ENCODE measurements at places on chromosomes 4 and X.

DNA sequence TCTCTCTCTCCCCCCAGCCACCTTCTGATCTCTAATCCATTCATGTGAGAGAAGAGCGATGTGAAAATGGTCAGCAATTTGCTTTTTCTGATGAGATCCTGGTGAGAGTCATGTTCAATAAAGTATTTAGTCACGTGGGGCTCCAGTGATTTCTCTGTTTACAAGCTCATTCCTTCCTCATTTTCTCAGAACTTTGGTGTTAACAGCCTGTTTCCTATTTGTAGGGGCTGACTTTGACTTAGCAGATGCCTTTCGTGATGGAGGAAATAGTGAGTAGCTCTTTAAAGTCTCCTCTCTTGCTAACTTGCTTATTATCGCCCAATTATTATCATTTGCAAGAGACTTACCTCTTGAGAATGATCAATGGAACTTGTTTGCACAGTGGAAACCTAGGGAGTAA, 72.6 kb upstream of the CD99 start:
- no peak for DNase-seq

DNA sequence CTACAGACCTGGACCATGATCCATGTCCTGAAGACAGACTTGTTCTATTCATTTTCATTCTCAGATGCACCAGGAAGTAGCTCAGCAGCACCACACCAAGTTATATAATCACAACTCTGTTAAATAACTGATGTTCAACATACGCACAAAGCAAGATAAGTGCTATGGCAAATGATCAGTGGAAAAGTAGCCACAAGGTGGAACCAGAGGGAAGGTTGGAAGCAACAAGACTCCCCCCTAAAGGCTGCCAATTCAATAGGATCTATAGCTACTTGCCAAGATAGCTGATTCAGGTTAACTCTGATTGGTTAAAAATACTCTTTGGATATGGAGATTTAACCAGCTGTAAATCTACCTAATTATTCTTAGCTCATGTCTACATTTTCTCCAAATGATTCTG, 23.7 kb upstream of the FAM47B start:
- DNase-seq = peak; percentile 12

- no peak for DNase-seq
Measured at GRCh38 chrX:150575419-150575814, 7.0 kb downstream of the MTM1 start.

DNA sequence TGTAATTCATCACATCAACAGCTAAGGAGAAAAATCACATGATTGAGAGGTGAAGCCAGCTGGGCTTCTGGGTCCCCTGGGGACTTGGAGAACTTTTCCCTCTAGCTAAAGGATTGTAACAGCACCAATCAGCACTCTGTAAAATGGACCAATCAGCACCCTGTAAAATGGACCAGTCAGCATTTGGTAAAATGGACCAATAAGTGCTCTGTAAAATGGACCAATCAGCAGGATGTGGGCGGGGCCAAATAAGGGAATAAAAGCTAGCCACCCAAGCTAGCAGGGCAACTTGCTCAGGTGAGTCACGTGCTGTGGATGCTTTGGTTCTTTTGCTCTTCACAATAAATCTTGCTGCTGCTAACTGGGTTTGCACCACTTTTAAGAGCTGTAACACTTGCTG, 1248.3 kb downstream of the PCDH18 start:
- DNase-seq = no peak

GRCh38 chrX:13469963-13470684, 99.3 kb upstream of the EGFL6 start:
- no peak for DNase-seq

- no peak for DNase-seq
Measured at GRCh38 chr4:54493862-54494261, 163.9 kb upstream of the KIT start.

GRCh38 chr4:25160714-25161592, 704 bp upstream of the SEPSECS start:
- peak; percentile 25 for DNase-seq

DNA sequence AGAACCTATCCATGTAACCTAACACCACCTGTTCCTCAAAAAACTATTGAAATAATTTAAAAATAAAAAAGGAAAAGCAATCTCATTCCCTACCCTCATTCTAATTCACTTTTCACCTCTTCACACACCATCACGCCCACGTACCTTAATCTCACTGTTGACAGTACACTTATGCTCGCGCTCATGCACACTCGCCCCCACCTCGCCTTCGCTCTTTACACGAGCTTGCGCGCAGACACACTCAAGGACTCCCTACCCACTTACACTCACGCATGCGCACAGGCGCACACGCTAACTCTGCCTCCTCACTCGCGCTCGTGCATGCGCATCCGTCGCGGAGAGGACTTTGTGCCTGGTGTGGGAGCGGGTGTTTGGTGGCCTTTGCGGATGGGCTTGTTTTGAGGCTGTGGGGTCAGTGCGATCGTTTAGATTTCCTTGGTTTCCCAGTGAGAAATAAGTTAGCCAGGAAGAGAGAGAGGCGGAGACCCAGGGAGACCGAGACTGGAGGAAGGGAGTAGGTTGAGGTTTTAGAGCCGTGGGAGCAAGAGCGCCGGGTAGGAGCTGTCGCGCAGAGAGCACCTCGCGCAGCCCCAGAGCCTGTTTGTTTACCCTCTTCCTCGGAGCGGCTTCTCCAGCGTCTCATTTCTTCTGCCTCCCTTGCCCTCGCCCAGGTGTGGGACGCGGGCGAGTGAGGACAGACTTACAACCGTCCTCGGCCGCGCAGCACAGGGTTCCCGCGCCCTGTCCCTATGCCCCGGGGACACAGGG, 8.1 kb upstream of the GSX2 start:
- peak; percentile 89 for DNase-seq

DNA sequence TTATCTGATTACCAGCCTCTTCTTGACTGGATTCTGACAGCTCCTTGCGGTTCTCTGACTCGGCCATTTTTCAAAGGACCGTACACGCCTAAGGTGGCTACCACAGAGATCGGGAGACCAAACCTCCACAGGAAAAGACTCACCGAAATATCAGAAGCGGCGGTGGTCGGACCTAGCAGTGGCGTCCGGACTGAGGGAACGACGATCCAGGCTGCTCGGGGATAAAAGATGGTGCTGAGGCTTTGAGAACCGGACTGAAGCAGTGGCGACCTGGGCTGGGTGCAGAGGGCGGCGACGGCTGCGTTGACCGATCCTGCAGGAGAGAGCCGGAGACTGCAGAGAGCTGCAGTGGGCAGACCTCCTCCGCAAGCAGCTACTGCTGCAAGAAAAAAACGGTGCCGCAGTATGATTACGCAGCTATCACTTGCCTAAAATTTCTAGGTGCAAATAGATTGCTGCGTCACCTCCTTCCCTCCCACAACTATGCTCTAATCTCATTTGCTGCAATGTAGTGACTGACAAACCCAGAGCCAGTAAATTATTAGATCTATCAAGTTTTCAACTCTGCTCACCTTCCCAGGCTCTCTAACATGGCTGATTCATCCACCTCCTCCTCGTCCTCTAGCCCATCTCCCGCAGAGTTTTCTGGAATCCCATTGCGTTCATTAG, at the start of gene NAP1L2:
Gene NAP1L2, minus strand, starts transcription at position 426 of the 669 bp plus-strand sequence. Its CDS starts 359 bp downstream, at position 67.
- no peak for DNase-seq

DNA sequence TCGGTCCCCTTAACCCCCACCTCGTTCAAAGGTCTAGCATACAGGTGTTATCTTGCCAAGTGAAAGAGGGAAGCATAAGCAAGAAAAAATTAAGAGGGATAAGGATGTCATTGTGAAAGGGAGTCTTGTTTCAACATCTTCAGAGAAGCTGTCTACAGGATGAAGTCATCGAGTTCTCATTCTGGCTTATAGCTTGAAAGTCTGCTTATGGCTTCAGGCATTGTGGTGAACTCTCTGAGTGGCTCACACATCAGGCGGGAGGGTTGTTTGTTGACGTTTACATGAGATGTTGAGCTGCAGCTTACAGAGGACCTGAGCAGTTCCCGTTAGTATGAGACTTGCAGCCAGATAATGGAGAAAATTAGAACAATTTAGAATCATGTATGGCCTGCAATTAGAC, 16.6 kb downstream of the MAGEA9B start:
- no peak for DNase-seq

DNA sequence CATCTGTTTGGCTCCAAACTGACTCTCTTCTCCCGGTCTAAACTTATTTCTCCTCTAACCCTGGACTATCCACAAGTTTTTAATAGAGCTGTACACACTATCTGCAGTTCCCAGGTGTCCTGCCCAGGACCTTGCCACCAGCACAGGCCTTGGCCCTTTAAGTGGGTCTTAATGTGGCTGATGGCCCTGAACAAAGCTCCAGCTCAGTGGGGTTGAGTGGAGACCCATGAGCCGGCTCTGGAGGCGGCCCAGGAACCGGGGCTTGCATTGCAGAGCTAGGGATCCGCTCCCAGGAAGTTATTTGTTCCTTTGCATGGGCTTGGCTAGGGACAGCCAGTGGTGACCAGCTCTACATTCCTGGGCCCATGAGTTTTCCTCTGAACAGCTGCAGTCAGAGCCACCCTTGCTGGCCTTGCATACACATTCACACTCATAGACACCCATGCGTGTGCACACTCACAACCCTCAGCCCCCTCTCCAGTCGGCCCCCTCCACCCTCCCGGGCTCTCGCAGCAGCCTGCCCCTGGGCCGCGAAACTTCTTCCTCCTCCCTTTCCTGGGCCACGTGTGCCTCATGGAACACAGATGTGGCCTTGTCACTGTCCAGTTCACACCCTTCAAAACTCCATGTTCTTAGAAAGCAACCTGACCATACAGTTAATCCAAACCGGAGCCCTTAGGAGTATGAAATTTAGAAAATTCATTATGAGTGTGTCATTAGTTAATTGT, 58.2 kb downstream of the GPR143 start:
- DNase-seq = no peak

- peak; percentile 2 for DNase-seq
Measured at GRCh38 chr4:124936427-124936826, 223.9 kb upstream of the ANKRD50 start.

DNA sequence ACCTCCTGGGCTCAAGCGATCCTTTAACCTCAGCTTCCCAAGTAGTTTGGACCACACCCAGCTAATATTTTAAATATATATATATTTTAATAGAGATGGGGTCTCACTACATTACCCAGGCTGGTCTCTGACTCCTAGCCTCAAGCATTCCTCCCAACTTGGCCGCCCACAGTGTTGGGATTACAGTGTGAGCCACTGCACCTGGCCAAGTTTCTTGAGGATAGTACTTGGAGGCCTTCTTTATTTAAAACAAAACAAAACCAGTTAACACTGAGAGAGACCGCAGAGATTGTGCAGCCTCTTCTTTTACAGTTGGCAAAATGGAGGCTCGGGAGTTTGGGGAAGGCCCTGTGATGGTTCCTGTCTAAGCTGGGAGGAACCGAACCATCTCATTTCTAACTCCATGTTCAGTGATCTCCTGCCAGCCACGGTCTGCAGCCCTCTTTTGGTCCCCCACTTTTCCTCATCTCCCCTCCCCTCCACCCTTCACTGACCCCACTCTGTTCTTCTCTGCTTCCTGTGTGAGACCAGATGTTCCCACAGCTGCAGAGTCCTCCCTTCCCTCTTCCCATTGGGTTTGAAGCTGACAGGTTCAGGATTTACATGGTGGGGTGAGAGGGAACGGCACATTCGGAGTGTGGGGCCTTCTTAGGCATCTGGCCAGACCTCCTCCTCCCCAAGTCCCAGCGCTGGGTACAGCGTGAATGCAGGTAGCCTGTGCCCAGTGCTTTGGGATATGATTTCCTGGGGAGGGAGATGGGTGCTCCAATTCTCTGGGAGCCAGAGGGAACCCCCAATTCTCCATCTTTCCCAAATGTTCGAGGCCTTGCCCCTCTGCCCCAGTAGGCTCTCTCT, 1.4 kb upstream of the SORCS2 start:
- DNase-seq = no peak

Measured in SK-N-SH (cell line).